ENCODE measurements at places on chromosomes 12 and 14. TPM values are rescaled to one million over a fixed set of nuclear protein-coding genes. Genes with fewer than 3 reads are reported as not detected.

Gene ARHGDIB
- 838 TPM for total RNA-seq

Gene IAPP
- not detected for total RNA-seq

Gene SLC41A2
- total RNA-seq, result 3.5 TPM

DNA sequence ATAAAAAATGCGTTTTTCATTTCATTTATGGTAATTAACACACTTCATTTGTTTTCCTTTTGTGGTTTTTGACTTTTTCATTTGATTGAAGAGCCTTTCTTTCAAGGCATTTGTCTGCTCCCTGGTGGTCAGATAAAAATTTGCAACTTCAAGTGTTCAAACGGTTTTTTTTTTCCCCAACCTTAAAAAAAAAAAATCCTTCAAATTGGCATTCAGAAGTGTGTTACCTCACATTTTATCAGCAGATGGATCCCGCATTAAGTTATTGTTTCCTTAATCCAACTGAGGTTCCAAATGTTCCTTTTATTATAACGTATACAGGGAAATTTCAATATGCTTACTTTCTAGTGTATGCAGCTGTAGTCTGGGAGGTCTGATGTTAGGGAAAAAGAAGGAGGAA, 47.2 kb downstream of the MYF5 start:
- H3K36me3 ChIP-seq, result no peaks in the 10 kb centered on the region
- no peaks in the 10 kb centered on the region for H3K27me3 ChIP-seq
- H3K4me1 ChIP-seq, result no peaks in the 10 kb centered on the region
- H3K27ac ChIP-seq, result no peak overlapping the region
- no peak for DNase-seq
- H3K4me3 ChIP-seq, result no peak overlapping the region

GRCh38 chr12:115223322-115223721, 539.3 kb upstream of the TBX3 start:
- H3K4me1 ChIP-seq, result no peaks in the 10 kb centered on the region
- H3K36me3 ChIP-seq, result no peaks in the 10 kb centered on the region
- no peak overlapping the region for H3K27ac ChIP-seq
- no peaks in the 10 kb centered on the region for H3K27me3 ChIP-seq
- no peak overlapping the region for H3K4me3 ChIP-seq

DNA sequence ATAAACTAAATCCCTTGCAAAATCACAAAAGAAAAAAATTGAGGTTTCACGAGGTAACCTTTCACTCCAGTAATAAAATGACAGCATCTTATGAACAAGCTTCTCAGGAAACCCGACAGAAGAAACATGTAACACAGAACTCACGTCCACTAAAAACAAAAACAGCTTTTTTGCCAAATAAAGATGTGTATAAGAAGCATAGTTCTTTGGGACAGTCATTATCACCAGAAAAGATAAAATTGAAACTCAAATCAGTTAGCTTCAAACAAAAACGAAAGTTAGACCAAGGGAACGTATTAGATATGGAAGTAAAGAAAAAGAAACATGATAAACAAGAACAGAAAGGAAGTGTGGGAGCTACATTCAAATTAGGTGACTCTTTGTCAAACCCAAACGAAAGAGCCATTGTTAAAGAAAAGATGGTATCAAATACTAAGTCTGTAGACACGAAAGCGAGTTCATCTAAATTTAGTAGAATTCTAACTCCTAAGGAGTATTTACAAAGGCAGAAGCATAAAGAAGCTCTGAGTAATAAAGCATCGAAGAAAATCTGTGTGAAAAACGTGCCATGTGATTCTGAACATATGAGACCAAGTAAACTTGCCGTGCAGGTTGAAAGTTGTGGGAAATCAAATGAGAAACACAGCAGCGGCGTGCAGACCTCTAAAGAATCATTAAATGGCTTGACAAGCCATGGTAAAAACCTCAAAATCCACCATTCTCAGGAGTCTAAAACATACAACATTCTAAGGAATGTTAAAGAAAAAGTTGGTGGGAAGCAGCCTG, 25.8 kb downstream of the RESF1 start:
- H3K27ac ChIP-seq, result peak overlapping the region; percentile 5
- H3K4me1 ChIP-seq, result no peaks in the 10 kb centered on the region
- no peak overlapping the region for H3K4me3 ChIP-seq
- H3K27me3 ChIP-seq, result no peaks in the 10 kb centered on the region
- DNase-seq, result no peak

GRCh38 chr14:57122129-57122528, 146.6 kb downstream of the EXOC5 start:
- H3K27me3 ChIP-seq, result peaks cover 2% of the 10 kb centered on the region
- no peak overlapping the region for H3K4me3 ChIP-seq
- H3K4me1 ChIP-seq, result no peaks in the 10 kb centered on the region
- no peak overlapping the region for H3K27ac ChIP-seq

GRCh38 chr14:30796707-30797106, 77.7 kb upstream of the COCH start:
- no peaks in the 10 kb centered on the region for H3K36me3 ChIP-seq
- H3K27ac ChIP-seq, result no peak overlapping the region
- H3K4me3 ChIP-seq, result no peak overlapping the region
- H3K27me3 ChIP-seq, result no peaks in the 10 kb centered on the region

- H3K36me3 ChIP-seq, result no peaks in the 10 kb centered on the region
- no peak overlapping the region for H3K27ac ChIP-seq
- no peaks in the 10 kb centered on the region for H3K27me3 ChIP-seq
Measured at GRCh38 chr14:73365727-73366126, 92.6 kb downstream of the NUMB start.

- H3K27ac ChIP-seq, result no peak overlapping the region
- H3K4me1 ChIP-seq, result no peaks in the 10 kb centered on the region
- no peak overlapping the region for H3K4me3 ChIP-seq
- no peak for DNase-seq
- H3K36me3 ChIP-seq, result peaks cover 5% of the 10 kb centered on the region
Measured at GRCh38 chr12:51131745-51132521, 41.0 kb downstream of the TFCP2 start.

DNA sequence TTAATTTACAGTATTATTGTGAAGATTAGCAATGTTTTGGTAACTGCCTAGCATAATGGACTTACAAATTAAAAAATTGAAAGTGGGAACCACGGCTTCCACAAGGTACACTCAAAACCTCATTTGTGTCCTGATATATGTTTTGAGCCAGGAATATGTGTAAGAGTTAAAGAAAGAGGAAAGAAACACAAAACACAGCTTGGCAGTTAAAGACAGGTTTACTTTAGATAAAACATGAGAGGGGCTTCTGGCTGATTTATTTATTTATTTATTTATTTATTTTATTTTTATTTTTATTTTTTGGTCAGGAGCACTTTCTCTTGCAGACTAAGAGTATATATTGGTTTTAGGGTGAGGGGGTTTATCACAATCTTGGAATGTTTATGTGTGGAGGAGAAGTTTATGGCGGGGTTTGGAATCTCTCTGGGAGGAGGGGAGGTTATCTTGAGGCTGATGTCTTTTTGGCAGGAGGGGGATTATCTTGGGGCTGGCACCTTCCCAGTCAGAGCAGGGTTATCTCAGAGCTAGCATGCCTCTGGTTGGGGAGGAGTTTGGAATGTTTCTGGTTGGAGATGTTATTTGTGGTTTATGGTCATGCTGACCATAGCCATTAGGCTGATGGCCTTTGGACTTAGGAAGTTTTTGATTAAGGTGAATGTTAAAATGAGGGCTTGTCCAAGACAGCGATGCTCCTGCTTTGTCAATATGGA, 436.7 kb downstream of the DAD1 start:
- H3K36me3 ChIP-seq, result no peaks in the 10 kb centered on the region
- no peak overlapping the region for H3K4me3 ChIP-seq
- no peak overlapping the region for H3K27ac ChIP-seq
- no peaks in the 10 kb centered on the region for H3K4me1 ChIP-seq

DNA sequence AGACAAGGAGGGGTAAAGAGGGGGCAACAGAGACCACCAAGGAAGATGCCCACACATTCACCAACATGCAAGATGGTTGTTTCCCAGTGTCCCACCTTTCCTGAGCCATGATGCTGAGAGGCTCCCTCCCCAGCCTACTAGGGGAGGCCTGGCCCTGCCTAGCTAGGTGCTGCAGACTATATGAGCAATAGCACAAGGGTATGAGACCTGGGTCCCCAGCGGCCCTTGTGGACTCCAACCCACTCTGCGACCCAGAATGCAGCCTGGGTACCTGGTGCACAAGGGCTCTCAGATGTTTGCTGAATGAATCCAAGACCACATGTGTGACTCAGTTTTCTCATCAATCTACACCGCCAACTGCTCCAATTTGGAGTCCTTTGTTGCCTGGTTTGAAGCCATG, 13.9 kb downstream of the TGFB3 start:
- H3K4me1 ChIP-seq, result no peaks in the 10 kb centered on the region
- no peak overlapping the region for H3K4me3 ChIP-seq
- DNase-seq, result no peak
